Activated CD8-positive, alpha-beta memory T cell treated with anti-CD3 and anti-CD28 coated beads, Interleukin-2, amount 50 U/mL, for 4 hours (primary cell): ENCODE measurements at places on chromosomes 3 and 15.

DNA sequence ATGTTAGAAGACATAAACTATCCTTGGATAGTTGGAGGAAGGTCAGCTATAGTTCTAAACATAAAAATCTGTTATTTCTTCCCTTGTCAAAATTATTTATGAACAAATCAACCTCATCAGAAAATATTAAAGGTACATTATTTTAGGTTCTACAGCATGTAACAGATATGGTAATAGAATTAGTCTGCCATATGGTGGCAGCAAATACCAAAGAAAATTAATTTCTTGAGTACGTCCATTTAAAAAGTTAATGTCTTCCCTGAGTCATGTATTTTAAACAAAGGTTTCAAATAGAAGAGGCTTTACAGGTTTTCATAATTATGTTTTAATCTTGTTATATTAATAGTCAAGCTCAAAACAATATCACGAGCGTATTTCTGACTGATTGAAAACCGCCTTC lies 17.9 kb upstream of the ANKRD28 start:
- no peak for DNase-seq

- DNase-seq, result no peak
Observed at GRCh38 chr3:97823046-97824004, 1.5 kb downstream of the CRYBG3 start.

- DNase-seq, result no peak
Observed at GRCh38 chr15:91306144-91306543, 206.1 kb downstream of the SV2B start.

DNA sequence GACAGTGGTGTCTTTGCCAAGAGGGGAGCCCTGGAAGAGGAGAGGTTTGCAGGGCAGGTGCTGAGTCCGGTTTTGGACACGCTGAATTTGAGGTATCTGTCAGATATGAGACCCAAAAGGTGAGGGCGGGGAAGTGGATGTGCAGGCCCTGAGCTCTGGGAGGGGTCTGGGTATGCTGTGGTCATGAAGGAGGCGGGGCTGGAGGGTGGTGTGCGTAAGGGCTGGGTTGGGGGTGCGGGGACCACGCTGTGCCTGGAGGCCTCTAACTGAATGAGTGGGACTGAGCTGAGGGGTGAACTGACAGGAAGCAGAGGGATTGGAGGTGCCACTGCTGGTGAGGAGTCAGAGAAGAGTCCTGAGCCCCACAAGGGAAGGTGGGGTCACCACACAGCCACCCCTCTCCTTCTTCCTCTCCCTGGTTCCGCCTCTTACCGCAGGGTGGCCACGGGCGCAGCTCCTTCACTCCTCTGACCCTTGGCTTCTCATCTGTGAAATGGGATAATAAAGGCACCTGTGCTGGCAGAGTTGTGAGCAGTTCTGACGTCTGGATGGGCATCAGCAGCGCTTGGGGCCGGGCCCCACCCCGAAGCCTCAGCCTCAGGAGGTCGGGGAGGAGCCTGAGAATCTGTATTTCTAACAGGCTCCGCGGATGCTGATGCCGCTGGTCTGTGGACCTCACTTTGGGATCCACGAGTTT lies 28.8 kb downstream of the PSTPIP1 start:
- DNase-seq, result no peak
